ENCODE measurements at places on chromosomes 5 and 9. TPM values are rescaled to one million over a fixed set of nuclear protein-coding genes. Genes with fewer than 3 reads are reported as not detected.

DNA sequence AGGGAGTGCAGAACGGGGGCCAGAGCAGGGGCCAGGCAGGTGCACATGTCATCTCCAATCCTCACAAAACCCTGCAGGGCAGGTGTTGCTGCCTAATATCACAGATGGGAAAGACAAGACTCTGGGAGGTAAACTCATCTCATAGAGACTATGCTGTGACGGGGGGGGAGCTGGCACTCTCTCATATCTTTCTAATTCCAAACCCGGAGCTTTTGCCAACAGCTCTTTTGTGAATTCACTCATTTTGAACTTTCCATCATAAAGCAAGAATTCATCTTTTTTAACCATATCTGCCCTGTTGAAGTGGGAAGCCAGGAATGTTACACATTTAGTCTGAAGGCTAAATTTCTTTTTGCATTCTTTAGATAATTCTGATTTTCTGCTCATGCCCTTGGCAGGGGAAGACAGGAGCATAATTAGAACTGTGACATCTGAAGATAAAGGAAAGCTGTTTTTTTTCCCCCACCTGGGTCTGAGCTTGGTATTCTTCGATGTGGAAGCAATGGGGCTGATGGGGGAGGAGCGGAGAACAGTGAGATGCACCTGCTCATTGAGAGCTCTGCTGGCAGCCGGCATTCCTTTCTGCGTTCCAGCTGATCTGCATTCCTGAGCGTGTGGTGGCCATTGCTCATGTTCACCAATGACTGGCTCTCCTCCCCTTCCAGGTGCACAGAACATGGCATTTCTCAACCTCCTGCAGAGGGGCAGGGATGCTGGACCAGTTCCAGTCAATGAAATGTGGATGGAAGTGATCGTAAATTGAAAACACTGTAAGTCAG is 159.2 kb downstream of the NSG2 start:
- DNase-seq, result no peak

DNA sequence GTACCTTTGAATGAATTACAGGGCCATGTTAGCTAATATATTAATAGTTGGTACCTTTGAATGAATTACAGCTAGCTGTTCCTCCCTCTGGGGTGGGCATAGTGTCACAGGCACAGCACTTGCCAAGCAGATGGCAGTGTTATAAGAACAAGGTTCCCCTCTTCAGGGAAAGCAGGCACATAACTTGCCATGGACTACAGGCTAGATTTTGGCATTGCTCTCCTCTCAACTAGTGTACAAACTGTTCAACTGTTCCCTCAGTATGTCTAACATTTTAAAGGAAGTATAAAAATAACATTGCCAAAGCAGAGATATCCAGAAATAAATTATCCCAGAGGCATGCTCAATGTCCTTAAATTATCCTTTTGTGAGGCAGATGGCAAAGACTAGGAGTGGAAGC is 33.7 kb downstream of the ABITRAM start:
- DNase-seq, result no peak

- DNase-seq, result no peak
Observed at GRCh38 chr5:39712316-39713249, 287.8 kb upstream of the DAB2 start.

DNA sequence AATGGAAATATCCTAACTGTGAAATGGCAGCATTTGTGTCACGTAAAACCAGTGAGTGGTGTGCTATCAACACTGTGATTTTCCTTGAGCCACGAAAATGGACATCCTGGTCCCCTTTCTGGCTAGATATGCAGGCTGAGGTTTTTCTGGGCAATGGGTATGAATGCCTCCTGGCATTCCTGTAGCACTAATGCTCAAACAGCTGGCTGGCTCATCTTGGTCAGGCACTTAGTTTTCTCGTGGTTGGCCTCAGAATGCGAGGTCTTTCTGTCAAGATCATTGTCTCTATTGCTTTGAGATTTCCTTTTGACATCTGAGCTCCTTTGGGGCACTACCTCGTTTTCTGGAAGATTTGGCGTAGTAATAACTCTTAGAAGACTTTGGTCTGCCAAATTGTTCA is 15.6 kb downstream of the SLC1A3 start:
- DNase-seq, result no peak

DNA sequence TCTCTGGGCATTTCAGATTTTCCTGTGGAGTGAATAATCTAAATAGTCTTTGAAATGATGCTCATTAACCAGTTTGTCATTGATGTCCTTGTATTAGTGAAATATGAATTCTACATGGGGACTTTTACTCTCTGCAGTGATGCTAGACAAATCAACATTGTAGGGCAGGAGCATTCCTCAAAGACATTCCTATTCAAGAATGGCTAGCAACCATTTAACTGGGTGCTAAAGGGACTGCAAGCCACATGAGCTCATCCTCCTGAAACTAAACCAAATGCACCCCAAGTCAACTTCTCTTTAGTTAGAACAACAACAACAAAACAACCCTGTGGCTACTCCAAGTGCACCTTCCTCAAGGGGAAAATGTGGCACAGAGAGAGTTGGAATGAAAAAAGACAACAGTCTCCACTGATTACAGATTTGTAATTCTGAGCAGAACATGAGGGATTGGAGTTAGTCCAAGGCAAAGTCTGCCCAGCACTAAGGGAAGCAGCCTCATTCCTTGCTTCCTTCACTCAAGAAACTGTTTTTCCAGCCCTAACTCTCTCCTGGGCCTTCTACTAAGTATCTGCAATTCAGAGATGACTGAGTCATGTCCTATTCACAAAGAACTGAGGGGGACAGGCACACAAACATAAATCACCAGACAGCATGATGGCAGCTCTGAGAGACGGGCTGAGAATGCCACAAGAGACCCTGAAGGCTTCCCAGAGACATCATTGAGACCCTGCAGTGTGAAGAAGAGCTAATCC is 82.0 kb upstream of the WWC1 start:
- DNase-seq, result no peak

DNA sequence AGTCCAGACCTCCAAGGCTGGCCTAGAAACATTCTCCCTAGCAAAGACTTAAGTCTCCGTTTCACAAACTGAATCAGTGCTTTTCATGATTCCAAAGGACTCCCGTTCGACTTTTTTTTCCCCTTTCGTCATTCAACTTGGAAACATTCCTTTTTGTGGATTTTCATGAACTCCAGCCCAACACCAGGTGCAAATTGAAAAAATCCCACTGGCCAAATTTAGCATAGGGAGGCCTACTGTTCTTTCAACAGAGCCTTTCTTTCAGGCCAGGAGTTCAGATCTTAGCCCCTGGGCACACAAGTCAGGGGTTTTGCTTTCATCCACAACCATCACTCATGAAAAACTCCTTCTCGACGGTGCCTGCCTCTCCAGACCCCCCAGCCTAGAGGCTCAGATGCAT is 285.3 kb downstream of the PIK3R1 start:
- DNase-seq, result no peak

DNA sequence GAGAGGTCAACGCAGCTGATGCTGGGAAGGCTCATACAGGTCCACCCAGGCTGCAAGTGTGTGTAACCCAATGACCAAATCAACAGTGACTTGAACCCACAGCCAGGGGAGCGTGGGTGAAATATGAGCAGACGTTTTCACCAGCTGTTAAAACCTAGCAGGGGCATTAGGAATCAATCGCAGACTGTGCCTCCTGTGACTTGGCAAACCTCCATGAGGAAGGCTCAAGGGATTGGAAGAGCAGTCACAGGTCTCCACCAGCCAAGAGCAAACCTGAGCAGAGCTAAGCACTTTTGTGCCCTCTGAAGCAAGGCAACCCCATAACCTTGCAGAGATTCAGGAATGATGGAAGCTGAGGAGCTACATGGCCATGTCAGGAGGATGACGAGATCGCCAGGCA is 25.5 kb downstream of the INSYN2B start:
- DNase-seq, result no peak

DNA sequence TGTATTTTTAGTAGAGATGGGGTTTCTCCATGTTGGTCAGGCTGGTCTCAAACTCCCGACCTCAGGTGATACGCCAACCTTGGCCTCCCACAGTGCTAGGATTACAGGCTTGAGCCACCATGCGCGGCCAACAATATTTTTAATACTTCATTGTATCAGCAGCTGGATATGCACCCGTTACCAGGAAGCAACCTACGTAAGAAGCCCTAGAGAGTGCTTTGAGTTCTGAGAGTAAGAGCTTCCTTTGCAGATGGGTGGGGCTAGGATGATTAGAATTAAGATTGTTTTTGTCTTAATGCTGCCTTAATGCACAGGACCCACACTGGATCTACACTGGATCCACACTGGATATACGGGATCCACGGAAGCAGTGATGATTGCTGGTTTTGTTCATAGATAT is 123.9 kb upstream of the ABCA1 start:
- no peak for DNase-seq

- no peak for DNase-seq
Observed at GRCh38 chr9:69173497-69173890, 583 bp upstream of the TJP2 start.

The LHX6 gene
- total RNA-seq, result not detected

The LCN9 gene
- total RNA-seq, result not detected

The POLR3G gene
- total RNA-seq, result 2.3 TPM

The IL9 gene
- total RNA-seq, result not detected

The EPB41L4A gene
- 12.9 TPM for total RNA-seq

Data from B cell (primary cell).